Cardiac fibroblast (primary cell): ENCODE measurements at places on chromosomes 16 and 17.

- no peak for DNase-seq
Measured at GRCh38 chr17:62030264-62030663, 34.8 kb downstream of the MED13 start.

GRCh38 chr17:48542114-48542656 is 2.7 kb downstream of the HOXB2 start:
- DNase-seq, result peak; percentile 60

DNA sequence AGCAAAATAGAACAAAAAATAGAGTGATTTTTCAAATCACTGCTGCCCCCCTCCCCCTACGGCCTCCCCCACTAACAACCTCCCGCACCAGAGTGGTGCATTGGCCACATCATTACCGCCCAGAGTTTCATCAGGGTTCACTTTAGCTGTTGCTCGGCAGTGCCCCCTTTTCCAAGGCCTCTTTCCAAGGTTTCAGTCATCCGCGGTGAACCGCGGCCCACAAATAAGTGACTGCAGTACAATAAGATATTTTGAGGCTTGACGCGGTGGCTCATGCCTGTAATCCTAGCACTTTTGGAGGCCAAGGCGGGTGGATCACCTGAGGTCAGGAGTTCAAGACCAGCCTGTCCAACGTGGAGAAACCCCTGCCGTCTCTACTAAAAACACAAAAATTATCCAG is 180.0 kb downstream of the MAF start:
- DNase-seq, result no peak

- DNase-seq, result no peak
Measured at GRCh38 chr17:32654324-32654723, 167.5 kb downstream of the CDK5R1 start.

DNA sequence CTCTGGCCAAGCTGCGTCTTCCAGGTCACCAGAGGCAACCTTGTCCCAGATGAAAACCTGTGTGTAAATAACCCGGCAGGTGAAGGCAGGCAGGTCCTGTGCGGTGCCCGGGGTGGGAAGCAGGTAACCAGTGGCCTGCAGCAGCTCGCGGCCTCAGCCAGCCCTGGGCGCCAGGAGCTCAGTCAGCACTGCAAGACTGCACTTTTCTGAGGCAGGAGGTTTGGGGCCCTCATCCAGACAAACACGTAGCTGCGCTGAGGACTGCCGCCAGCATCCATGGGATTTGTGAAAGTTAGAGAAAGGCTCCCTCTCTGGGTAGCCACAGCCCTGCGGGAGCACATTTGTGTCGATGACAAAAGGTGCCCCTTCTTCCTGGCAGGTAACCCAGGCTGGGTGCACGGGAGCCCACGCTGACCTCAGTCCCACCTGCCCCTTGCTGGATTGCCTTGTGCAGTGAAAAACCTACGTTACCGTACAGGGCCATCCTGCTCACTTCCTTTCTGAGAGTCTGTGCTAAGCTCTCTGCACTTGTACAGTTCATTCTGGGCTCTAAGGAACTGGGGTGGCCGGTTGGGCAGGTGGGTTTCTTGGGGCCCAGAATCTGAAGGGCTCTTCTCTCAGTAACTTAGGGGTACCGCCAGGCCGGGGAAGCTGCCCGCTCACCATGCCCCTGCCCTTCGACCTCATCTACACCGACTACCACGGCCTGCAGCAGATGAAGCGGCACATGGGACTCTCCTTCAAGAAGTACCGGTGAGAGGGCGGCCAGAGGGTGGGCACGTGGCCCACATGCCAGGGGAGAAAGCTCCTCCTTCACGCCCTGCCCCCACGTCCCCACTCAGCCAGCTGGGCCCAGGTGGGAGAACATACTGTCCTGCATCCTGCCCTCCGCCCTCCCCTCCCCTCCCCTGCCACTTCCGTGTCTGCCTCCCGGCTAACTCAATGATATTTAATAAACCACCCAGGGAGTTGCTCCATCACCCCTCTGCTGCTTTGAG is 56.4 kb downstream of the MGAT5B start:
- DNase-seq, result no peak

DNA sequence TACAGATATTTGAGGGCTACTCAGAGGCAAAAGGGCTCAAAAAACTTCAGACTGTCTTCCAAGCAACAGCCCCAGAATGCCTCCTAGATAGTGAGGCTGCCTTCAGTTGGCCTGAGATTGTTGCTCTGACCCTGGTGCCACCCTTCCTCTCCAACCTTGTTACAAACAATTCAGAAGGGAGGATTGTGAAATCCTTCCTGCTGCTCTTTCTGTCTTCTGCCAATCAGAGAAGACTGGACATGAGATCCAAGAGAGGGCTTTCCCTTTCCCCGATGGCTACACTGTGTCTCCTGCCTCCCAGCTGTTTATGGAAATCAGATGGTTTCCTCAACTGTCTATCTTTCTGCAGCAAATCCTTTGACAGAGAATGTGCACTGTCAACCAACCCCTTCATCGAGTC is 419.9 kb downstream of the CDH13 start:
- peak; percentile 12 for DNase-seq
